ENCODE measurements at places on chromosomes 2 and 18.
A peak's percentile ranks its signal among the peaks of the same experiment; 100 is the strongest.

GRCh38 chr2:42424033-42424432 is 63.0 kb upstream of the COX7A2L start:
- DNase-seq: peak; percentile 36

GRCh38 chr2:187313831-187314230 is 134.2 kb downstream of the CALCRL start:
- DNase-seq: no peak

DNA sequence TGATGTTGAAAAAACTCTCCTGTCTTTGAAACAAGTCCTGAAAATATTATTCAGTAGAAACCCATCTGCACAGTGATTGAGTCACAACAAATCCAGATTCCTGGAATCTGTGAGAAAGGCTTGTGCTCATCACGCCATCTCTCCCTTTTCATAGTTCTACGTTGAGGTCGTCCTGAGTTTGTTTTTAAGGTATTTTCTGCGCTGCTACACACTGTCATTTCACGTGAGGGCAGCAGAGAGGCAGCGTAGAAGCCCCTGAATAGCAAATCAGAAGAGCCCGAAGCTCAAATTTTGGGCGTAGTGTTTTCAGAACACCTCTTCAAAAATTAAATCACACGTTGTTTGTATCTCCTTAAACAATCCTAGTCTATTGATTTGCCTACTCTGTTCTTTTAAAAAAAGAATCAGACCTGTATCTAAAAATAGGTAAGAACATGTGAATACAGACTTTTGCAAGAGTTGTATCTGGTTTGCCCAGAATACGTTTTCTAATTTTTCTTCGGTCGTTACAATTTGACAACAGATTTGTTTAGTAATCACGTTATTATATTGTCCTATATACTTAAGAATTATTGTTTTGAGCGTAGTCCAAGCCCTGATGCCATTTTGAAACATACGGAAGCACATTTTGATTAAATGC is 61.6 kb upstream of the SLC38A11 start:
- peak; percentile 83 for DNase-seq

GRCh38 chr18:60549338-60549960 is 176.9 kb upstream of the MC4R start:
- DNase-seq: peak; percentile 86

GRCh38 chr2:217452928-217453327 is 549.9 kb downstream of the TNS1 start:
- no peak for DNase-seq

GRCh38 chr2:72794572-72794971 is 31.3 kb downstream of the EXOC6B start:
- DNase-seq: no peak

- DNase-seq: no peak
These were observed 13.1 kb upstream of the NAB1 start for GRCh38 chr2:190635781-190636180.

DNA sequence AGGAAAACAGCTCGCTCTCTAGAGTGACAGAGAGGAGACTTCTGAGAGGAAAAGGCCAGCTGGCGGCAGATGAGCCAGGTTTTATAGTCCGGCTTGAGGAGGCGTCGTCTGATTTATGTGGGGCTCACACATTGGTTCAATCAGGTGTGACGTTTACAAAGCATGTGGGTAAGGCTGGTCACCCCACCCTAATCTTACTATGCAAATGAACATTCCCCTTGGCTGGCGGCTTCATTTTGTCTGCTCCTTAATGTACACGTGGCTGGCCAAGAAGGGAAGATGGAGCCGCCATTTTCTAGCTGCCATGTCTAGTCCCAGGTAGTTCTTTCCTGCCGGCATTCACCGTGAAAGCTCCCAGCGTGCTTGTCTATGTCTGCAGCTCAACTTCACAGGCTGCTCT is 299.1 kb upstream of the SPRED2 start:
- no peak for DNase-seq

- DNase-seq: no peak
These were observed 516.7 kb downstream of the NR4A2 start for GRCh38 chr2:155815851-155816250.

GRCh38 chr2:222272446-222273015 is 26.3 kb downstream of the PAX3 start:
- DNase-seq: peak; percentile 70

DNA sequence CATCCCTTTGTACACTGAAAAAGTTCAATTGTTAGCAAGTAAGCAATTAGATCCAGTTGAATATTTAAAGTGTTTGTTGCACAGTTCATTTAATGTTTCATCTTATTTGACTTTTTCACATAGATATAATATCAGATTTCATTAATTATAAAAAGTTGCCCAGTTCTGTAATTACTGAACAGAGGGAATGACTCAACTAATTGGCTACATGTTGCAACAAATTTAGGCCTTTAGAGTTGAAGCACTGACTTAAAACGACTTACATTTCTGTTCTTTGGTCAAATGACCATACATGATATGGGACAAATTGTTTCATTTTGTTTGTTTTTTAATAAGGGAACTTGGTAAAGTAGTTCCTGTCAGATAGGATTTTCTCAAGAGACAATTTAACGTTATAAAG is 68.5 kb upstream of the FAM117B start:
- no peak for DNase-seq

DNA sequence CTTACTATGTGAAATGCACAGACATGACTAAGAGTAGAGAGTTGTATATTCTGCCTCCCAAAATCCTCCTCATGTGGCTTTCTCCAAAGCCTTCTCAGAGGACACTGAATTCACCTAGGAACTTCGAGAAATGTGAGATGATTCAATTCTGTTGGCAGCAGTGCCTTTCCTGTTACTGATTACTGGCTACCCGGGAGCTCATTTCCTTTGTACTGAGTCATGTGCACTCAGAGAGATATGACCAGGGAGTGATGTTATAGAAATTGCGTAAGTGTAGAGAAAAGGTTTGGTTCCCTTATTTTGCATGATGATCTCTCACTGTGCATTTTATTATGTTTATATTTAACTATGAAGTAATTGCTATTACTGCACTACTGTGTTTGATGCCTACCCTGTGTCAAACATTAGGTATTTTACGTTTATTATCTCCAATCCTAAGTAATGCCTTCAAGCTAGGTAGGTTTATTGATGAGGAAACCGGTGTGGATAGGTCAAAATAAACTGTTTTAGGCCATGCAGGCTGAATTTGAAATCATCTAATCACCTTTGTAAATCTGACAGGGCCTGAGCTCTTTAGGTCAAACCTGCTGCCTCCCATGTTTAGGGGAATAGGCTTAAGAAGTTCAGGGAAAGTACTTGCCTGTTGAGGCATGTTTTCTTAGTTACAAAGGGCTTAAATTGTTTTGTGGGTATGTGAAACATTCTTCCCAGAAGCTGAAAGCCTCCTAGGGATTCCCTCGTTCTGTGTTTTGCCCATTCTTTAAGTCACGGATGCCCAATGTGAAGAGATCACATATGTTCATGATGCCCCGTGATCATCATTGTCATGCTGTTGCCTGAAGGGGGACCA is 86.8 kb downstream of the FMNL2 start:
- DNase-seq: no peak

- DNase-seq: no peak
These were observed 155.5 kb downstream of the MTX2 start for GRCh38 chr2:176424746-176425145.

All from eye (tissue), 1 donor.